T follicular helper cell (primary cell): ENCODE measurements at places on chromosomes 1 and 21.

- DNase-seq = no peak
Observed at GRCh38 chr21:38227401-38227800, 29.4 kb upstream of the KCNJ15 start.

DNA sequence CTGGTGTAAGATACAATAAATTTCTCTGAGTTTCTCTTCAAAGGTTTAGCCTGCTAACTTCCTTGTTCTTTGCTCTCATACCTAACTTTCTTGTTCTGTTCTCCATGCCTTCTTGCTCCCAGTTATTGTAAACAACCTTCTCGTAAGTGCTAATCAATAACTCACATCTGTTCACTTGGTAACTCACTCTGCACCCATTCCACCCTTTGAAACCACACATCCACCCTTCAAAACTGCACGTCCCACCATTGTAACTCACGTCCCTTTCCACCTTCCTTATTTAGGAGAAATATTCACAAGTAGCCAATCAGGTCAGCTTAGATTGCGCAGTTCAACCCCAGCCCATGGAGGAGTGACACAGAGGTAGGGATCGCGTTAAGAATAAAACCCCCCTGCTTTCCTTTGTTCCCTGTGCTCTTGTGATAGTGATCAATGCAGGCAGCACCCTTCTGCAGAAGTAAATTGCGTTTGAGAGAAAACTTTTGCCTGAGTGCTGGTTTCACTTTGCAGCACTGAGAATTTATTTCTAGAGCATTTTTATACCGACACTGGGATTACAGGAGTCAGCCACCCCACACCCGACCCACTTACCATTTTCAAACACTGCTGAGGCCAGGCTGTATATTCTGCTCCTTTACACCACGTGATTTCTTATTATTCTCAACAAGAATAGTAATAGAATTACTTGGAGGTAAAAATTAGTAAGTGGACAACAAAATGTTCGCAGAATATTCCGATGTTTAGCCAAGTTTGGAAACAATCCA, 789.2 kb upstream of the RGS18 start:
- no peak for DNase-seq

- no peak for DNase-seq
Observed at GRCh38 chr21:24737296-24737850, 869.9 kb downstream of the MRPL39 start.

DNA sequence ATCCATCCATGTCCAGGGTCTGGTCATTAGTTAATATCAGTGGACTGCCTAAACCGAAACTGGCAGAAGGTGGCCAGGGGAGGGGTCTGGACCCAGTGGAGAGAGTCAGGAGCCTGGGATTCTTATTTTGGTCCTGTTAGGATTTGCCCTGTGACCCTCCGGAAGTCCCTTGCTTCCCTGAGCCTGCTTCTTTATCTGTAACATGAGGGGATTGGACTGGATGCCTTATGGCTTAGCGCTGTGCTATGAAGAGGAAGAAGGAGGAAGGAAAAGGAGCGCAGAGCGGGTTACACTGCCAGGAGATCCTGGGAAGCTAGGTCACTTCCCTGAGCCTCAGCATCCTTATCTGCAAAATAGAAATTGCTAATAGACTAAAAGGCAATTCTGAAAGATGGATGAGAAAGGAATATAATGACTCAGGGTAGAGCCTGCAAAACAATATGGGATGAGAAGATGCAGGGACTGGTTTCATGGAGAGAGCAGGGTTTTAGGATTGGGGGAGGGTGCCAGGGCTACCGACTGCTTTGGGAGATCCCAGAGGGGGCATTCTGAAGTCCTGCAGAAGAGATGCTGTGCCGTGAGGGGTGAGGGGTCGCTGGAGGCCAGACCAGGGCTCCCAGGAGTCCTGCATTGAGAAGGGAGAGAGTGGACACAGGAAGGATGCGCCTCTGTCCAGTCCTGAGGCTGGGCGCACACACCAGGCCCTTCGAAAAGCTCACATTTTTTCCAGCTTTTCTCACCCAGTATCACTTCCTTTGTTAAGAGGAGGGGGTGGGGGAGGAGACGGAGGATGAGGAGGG, 460 bp upstream of the ADORA1 start:
- no peak for DNase-seq

GRCh38 chr1:31798433-31799195, 17.2 kb downstream of the SPOCD1 start:
- DNase-seq = no peak

- DNase-seq = no peak
Observed at GRCh38 chr1:83905315-83905907, 93.5 kb downstream of the TTLL7 start.

DNA sequence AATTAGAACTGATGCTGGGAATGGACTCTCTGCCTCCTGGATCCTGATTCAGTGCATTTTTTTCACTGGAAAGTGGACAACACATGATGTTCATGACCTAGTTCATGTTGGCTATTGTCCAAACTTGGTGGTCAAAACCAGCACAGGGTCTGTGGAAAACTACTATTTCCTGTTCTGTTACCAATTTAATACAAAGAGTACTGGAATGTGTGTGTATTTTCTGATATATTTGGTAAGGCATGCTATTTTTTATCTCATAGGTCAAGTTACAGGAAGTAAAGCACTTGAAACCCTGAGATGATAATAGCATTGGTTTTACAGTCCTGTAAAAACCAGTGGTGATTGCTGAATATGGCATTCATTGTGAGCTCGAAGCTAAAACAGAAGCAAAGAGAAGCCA, 89.9 kb downstream of the SGIP1 start:
- no peak for DNase-seq

DNA sequence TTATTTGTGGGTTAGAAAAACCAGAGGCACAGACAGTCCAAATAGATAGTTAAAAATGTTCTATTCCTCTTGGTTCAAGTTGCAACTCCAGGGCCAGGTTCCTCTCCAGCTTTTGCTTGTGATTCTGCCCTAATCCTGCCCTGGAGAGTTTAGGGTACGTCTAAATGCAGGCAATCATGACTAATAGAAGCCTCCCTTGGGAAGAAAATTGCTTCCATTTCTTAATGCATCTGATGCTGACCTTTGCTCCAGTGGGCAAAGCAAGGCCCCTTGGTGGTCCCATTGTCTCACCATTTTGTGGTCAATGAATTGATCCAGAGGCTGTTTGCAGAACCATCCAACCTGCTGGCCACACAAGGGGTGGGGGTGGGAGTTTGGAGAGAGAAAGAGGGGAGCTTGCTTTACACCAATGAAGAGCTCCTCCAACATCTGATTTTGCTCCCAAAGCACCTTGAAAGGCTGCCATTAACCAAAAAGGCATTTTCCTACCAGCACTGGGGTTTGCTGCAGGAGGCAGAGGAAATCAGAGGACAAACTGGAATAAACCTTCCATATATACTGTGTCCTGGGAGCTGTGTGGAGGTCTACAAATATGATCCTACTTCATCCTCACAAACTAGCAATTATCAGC, 31.3 kb downstream of the C8B start:
- no peak for DNase-seq

GRCh38 chr1:161374373-161374772, 6.7 kb upstream of the CFAP126 start:
- DNase-seq = no peak

- DNase-seq = no peak
Observed at GRCh38 chr1:208510192-208510952, 266.2 kb upstream of the PLXNA2 start.

- no peak for DNase-seq
Observed at GRCh38 chr21:31318971-31319370, 25.1 kb downstream of the TIAM1 start.

- DNase-seq = no peak
Observed at GRCh38 chr1:170720661-170721060, 56.7 kb downstream of the PRRX1 start.

DNA sequence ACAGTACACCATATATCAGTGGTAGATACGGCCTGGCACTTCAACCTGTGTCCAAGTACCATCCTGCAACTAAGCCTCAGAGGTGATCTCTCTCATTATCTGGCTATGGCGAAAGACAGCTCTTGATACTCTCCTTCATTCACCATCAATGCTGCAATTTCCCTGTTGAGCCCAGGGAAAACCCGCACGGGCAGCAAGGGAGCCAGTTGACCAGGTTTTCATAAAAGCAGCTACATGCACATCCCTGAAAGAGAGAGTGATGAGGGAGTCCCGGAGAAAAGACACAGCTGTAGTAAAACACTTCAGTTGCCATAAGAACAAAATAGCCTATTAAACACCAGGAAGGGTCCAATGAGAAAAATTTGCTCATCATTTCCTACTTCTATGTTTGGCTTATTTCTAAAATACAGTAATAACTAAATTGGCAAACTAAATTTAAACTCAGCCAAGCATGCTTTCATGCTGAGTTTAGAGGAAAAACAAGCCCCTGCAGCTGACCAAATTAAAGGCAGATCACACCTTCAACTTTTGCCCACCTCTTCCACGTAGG, 68.3 kb downstream of the CAPZB start:
- no peak for DNase-seq

DNA sequence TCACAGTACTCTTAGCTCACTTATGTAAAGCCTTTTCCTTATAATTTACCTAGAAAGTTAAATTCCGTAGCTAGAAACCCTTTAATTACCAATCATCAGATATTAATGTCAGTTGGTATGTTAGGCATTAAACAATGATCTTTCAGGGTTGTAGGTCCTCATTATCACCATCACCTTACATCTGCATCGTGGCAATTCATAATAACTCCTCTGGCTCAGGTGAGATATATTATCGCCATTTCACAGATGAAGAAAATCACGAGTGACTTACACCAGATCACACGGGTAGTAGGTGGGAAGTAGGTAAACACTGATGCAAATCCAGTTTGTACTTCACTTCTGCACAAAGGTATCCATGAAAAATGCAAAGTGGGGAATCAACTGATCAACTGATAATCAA, 639 bp downstream of the NUP133 start:
- no peak for DNase-seq

DNA sequence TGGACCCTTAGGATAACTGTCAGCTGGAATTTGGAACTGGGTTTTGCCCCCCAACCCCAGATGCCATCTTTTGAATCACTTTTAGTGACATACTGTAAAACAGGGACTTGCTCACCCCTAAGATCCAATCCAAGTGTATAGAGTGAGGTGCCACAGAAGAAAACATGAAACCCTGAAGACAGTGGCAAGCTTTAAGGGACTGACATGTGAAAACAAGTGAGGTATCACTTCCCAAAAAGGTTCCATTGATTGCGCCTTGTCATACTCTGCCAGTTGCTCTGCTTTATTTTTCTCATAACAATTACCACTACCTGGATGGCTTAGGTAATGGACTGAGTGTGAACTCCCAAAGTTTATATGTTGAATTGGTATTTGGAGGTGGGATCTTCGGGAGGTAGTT, 115.6 kb downstream of the CSMD2 start:
- DNase-seq = no peak

GRCh38 chr1:246324711-246325110, 182.4 kb downstream of the SMYD3 start:
- no peak for DNase-seq

DNA sequence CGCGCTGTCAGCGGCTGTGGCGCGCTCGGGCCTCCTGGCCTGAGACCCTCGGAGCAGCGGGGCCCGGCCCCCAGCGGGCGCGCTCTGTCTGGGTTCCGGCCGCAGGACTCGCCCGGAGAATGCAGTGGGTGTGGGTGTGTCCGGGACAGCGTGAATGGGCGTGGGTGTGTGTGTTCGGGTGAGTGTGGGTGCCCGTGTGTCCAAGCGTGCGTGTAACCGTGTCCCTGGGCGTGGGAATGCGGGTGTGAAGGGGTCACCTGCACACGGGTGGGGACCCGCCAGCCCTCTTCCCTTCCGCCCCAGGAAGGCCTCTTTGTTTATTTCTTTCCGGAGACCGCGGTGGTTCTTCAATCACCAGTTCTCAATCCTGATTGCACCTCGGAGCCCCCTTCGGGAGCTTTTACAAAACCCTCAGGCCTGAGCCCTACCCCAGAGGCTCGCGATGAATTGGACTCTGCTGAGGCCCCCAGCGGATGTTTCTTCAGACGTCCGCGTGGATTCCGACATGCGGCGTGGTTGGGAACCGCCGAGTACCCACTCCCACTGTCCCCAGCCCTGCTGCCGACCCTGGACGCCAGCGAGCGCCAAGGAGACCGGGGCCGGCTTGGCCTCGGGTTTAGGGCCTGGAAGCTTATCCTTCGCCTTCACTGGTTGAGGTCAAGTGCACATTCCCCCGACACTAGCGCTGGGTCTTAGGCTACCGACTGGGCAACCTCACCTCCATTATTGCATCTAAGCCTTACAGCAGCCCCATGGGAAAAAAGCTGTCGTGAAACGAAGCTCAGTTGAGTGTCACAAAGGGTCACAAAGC, 19.3 kb downstream of the SERTAD4 start:
- DNase-seq = no peak

- no peak for DNase-seq
Observed at GRCh38 chr1:84780000-84780716, 89.9 kb upstream of the SSX2IP start.

- DNase-seq = no peak
Observed at GRCh38 chr1:63884486-63884885, 110.7 kb downstream of the ROR1 start.

DNA sequence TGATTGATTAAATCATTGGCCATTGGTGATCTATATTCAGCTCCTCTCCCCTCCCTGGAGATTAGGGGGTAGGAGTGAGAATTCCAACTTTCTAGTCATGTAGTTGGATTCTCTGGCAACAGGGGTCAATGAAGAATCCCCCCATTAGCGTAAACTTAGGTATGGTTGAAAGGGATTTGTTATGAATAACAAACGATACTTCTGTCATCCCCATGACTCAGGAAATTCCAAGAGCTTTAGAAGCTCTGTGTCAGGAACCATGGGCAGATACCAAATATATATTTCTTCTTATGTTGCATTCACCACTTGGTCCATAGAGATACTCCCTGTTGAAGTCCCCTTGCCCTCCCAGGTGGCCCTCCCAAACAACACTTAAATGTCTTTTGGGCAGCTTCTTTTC, 124.5 kb downstream of the DNM3 start:
- no peak for DNase-seq

- no peak for DNase-seq
Observed at GRCh38 chr1:15057834-15058233, 95.7 kb upstream of the TMEM51 start.

GRCh38 chr1:104196136-104196535, 446.4 kb downstream of the AMY1C start:
- no peak for DNase-seq

GRCh38 chr1:26854906-26855305, 8.0 kb upstream of the SFN start:
- DNase-seq = no peak

DNA sequence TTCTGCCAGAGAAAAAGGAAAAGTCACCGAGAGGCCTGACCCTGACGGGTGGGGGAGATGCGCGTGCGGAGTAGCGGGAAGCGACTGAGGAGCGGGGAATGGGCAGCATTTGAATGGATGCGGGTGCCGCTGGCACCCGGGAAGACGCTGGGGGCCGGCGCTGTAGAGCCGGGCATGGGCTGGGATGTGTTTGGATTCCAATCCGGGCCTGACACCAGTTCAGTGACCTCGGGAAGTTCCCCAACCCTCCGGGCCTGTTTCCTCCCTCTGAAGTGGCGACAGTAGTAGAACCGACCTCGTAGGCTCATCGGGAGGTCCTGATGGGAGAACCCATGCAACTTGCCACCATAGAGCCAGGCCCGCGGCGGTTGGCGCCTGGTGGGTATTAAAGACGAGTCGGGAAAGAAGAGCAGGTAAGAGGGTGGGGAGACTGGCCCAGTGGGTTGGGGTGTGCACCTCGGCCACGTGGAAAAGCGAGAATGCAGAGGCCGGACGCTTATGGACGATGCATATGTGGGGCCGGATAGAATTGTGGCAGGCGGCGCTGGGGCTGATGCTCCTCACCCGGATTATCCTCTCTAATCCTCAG, 642 bp upstream of the SLC16A1 start:
- DNase-seq = peak; percentile 7
